ENCODE measurements at places on chromosomes 5 and 9. TPM values are rescaled to one million over a fixed set of nuclear protein-coding genes. Genes with fewer than 3 reads are reported as not detected.
A peak's percentile ranks its signal among the peaks of the same experiment; 100 is the strongest.

CAPSL gene
- polyA plus RNA-seq: not detected

NDFIP1 gene
- 57.4 TPM for polyA plus RNA-seq

DBN1 gene
- 280 TPM for polyA plus RNA-seq

DNA sequence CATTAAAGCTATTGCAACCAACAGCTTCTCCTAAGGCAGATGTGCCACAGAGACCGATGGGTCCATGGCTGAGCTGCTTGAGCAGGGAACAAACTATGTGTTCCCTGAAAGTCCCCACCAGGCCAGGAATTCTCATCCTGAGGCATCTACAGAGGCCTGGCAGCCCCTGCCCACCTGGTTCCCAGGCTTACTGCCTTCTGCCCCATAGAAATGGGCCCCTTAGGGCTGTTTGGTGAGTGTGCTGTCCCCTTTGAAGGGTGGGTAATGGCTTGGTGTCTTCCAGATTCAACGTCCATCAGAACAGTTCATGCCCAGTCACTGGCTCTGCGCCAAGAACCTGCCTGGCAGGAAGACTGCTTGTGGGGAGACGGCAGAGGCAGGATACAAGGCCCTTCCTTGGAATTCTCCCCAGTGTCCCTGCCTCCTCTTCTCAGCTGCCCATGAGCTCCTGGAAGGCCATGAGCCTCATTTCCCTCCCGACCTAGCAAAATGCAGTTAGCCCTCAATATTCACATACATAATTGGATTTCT is 3.8 kb upstream of the COL27A1 start:
- DNase-seq: no peak

- DNase-seq: no peak
These were observed 118.4 kb downstream of the NXNL2 start for GRCh38 chr9:88653406-88653805.

DNA sequence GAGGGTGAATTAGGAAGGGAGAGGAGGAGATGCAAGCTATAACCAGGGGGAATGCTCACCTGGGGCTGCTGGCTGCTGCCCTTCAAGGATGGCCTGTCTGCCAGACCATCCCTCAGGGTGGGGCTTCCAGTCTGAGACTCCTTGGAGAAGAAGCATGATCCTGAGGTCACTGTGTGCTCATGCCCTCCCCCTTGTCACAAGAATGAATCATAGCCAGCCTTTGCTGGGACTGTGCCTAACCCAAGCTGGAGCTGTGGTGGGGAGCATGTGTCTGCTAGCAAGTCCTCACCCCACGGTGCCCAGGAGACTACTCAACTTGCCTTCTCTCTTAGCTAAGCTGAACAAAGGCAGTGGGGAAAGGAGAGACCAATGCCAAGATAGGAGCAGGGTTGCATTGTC is 463.6 kb downstream of the SPOCK1 start:
- no peak for DNase-seq

- no peak for DNase-seq
These were observed 98.2 kb downstream of the SEMA5A start for GRCh38 chr5:9447691-9448090.

GRCh38 chr5:366541-367357 is 45.2 kb downstream of the AHRR start:
- DNase-seq: no peak

DNA sequence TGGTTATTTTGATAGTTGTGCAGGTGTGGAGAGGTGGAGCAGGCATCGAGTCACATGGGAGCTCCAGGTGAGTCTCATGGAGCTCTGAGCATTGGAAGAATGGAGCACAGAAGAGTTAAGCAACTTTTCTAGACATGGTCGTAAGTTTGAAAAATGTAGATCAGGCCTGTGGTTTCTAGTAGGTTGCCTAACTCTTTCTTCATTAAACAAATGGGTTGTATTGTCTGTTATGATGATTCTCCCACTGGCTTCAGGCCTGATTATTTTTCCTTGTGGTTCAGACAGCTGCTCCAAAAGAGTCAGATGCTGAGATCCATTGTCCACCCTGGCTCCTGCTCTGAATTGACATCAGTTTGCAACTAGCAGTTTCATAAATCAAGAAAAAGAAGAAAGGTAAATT is 80.3 kb upstream of the RPS23 start:
- DNase-seq: no peak

DNA sequence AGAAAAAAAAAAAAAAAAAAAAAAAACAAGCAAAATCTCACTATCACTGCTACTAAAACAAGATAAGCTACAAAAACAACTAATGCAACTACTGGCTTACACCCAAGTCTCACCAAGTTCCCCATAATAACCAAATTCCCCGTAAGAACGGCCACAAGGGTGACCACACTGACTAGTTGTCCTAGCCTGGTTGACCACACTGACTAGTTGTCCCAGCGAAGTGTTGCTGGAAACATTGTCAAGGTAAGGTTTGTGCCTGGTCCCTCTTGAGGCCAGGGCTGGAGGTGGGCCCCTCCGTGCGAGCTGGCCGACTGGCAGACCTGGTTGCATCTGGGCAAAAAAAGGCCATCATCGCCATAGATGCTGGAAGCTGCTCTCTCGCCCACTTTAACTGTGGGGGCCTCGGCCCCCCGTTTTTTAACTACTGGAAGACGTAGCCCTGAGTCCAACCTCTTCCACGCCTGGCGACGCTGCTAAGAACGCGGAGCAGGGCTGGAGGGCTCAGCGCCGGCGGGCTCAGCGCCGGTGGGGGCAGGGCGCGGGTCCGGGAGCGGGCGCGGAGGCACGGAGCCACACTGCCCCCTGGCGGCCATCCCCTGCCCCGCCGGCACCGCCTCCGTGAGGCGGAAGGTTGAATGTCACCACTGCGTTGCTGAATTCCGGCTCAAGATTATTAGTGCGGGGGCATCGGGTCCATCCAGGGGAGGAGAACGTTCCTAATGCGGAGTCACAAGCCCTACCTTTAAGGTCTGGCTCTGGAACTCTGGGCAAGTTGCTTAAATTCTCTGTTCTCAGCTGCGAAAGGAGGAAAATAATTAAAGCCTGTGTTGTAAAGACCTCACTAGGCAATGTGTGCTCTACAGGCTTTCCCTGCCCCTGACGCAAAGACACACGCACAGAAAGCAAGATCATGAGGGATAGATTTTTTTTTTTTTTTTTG is 84.0 kb downstream of the HSD17B3 start:
- peak; percentile 73 for DNase-seq

DNA sequence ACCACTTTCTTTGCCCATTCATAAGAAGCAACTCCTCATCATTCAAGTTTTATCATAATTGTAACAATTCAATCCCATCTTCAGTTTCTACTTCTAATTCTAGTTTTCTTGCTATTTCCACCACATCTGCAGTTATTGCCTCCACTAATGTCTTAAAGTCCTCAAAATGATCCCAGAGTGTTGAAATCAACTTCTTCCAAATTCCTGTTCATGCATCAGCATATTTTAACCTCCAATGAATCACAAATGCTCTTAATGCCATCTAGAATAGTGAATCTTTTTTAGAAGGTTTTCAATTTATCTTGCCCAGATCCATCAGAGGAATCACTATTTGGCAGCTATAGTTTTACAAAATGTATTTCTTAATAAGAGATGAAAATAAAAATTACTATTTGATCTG is 3.2 kb upstream of the SRP19 start:
- no peak for DNase-seq

DNA sequence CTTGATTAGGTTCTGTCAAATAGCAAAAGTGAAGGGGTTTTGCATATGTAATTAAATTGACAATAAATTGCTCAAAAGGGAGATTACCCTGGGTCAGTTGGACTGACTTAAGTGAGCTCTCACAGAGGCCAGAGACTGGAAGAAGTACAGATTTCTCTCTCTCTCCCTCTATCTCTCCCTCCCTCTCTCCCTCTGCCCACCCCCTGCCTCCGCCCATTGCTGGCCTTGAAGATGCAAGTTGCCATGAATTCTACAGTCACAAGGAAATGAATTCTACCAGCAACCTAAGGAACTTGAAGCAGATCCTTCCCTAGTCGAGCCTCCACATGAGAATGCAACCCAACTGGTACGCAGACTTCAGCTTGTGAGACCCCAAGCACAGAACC is 119.2 kb downstream of the LPAR1 start:
- no peak for DNase-seq

- DNase-seq: peak; percentile 70
These were observed 51.2 kb upstream of the GGTA1 start for GRCh38 chr9:121550569-121551512.

DNA sequence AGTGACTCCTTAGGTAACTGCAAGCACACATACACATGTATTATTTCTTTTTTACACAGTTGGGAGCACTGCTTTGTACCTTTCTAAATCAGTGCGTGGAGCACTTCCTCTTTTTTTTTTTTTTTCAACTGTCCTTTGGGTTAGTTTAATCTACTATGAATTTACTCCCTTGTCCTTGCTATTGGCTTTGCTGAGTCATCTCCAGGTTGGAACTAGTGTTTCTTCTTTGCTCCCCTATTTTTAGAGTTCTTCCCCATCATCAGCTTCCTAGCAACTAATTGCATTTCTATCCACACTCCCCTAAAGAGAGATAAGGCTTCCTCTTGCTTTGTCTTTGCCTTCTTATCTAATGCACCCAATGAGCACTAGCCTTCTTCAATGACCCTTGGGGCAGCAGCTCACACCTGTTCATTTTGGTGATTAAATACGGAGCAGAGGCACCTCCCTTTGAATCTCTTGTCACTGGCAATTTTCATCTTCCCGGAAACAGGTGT is 24.3 kb downstream of the S100Z start:
- DNase-seq: no peak

DNA sequence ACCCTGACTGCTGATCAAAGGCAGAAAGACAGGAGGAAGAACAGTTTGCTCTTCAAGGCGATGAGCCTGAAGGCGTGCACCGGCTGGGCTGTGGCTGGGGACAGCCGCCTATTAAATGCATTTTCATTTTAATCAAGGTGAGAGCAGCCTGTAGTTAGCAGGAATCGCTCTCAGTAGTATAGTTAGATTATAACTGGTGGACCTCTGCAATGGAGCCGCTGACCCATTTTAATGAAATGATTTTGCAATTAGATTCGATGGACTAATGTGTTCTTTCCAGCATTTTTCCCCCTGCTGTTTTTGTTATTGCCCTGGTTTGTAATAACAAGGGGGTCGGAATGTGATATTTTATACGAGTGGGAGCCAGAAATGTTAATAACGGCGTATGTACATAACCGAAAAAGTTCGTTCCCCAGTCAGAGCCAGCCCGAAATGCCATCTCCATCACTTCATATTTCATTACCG is 185.9 kb upstream of the PANK3 start:
- DNase-seq: no peak

DNA sequence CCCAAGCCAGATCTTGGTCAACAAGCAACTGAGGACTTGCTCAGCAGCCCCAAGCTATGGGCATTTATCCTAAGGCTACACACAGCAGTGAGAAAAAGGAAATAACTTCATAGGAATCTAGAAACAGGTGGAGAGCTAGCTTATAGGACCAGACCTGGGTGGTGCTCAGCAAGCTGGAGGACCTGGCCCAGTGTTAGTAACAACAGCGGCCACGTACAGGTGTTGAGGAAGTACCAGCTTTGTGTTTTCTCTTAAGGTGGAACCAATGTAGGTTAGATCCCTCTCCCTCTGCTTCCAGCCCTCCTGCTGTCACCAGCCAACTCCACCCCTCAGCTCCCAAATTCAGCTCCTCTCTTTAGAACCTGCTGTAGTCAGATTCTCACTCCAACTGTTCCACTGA is 43.4 kb downstream of the IRF1 start:
- DNase-seq: no peak

DNA sequence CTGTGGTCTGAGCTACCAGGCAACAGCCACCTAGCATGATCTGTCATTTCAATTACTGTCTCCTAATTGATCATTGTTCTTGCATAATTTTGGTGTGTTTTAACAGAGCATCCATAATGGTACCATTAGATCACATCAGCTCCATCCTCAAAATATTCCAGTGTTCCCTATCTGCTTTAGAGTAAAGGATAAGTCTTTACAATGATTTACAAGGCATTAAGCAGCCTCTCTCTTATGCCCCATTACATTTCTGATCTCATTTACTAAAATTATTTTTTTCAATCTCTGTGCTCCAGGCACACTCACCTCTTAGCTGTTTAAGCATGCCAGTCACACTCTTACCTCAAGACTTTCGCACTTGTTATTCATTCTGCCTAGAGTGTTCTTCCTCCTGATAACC is 389.9 kb upstream of the PTPRD start:
- DNase-seq: no peak

GRCh38 chr5:161286066-161286655 is 260.4 kb downstream of the GABRB2 start:
- DNase-seq: no peak

DNA sequence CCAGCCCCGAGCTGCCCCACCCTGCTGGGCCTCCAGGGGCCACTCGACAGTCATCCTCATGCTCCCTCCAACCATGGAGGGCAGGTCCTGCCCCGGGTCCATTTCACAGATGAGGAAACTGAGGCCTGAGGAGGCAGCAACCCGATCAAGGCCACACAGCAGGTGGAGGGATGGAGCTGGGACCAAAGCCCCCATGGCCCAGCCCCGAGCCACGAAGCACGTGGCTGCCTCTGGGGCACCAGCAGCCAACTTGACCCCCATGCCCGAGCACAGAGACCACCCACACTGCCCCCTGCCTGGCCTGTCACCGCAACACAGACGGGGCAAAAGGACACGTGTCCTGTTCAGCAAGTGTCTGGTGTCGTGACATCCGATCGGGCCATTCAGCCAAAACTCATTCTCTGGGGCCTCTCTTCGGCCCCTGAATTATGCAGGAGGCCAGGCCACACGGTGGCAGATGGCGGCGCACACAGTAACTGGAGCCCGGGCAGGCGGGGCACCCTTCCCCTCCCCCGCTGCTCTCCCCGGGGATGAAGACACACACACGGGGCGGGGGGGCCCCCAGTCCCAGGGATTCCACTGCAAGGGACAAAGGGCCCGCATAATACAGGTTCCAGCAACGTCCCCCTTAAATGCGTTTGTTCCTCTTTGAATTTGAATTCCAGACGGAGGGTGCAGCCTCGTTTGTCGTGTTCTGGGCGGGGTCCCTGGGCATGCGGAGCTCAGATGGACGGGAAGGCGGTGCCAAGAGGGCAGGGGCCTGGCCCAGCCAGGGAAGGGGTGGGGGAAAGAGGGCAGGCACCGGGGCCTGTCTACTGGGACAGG is 29.4 kb upstream of the TMEM250 start:
- DNase-seq: no peak

- DNase-seq: no peak
These were observed 15.7 kb downstream of the NREP start for GRCh38 chr5:111741278-111741677.

- DNase-seq: no peak
These were observed 31.2 kb downstream of the NR3C1 start for GRCh38 chr5:143372187-143372829.

Data from hindlimb muscle (tissue), 1 donor.